ENCODE measurements at places on chromosomes 4 and X.

DNA sequence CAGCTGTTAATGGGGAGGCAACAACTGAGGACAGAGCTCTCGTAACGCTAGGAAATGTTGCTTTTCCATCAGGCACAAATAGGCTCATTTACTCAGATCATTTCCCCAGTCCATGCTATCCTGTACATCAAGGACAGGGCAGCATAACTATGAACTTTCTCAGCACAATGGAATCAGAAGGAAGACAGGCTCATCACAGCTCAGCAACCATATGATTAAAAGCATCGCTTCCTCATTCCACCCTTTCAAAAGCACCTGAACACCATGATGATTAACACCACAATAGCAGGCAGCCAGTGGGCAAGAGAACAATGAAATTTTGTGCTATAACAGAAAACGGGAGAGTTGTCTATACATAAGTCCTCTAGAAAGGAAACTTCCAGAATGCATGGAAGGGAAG, 297.8 kb downstream of the ZNF674 start:
- DNase-seq, result no peak

- DNase-seq, result no peak
Observed at GRCh38 chr4:108581083-108581482, 39.3 kb upstream of the RPL34 start.

GRCh38 chr4:181194096-181194495, 1049.1 kb upstream of the TENM3 start:
- DNase-seq, result no peak

DNA sequence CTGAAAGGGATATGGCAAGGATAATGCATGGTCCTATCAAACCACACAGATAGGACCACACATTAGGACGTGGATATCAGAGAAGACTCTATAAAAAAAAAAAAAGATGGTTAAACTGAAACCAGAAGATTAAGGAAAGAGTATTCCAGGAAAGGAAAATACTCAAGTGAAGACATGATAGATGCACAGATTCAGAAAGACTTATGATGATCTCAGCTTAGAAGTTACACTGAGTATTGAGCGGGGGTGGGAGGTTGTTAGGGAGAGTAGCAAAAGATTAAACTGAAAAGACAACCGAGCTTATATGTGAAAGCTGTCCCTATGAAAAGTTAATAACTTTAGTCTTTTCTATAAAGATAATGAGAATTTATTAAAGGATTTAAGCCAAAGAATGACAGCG, 211.0 kb upstream of the EMCN start:
- no peak for DNase-seq

GRCh38 chr4:147723326-147723725, 8.6 kb upstream of the ARHGAP10 start:
- no peak for DNase-seq

GRCh38 chr4:125315576-125316400, 1.0 kb downstream of the FAT4 start:
- no peak for DNase-seq

DNA sequence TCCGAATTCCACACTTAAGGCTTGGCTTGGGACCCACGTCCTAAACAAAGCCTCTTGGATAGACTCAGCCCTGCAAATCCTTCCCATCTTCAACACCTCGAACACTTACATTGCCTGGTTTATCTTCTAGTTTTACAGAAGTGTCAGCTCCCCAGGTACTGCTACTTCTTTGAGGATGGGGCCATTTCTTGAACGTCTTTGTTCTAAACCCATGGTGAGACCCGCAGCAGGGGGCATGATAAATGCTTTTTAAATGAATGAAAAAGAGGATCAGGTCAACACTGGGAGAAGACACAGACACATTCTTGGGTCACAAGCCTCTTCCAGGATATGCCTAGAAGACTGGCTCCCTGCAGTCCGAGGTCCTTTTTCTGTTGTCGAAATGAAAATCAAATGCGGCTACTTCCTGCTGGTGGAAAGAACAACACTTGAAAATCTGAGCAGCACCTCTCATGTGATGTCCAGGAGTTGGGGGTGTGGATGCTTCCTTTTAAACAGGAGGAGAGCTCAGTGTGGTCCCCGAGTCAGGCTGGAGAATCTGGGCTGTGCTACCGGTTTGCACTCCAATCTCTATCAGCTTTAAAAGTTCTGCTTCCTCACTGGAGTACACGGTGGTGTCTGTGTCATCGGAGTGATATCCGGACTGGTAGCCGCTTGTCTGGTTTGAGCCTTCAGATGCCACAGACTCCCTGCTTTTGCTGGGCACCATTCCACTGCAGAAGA, 45.8 kb downstream of the KDR start:
- DNase-seq, result no peak

DNA sequence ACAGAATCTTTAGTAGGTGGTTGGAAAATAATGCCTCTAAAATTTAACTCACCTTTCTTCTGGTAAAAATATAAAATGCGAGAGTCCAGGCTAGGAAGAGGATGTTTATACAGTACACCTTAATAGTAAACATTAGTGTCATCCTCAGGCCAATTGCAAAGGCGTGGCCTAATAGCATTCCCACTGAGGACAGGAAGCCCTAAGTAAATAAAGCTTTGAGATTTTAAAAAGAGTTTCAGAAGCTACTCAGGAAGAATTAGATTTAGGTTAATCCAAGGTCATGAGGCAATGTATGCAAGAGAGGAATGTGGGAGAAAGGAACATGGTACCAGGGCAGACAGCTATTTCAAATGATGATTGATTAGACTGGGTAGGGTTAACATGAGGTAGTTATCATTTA, 49.5 kb downstream of the RPGR start:
- no peak for DNase-seq

DNA sequence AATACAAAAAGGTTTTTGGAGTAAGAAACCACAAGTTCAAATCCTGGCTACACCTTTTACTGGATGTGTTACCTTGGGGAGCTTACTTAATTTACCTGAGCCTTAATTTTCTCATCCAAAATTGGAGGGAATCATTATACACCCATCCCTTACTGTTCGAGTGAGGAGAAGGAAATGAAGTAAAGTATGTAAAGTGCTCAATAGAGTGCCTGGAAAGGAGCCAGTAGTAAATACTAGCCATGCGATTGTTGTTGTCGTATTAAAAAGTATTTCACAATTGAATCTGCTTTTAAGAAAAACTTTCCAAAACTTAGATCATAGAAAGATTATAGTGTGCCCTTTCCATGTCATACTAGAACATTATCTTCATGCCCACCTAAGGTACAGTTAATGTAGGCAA, 124.5 kb downstream of the ATXN3L start:
- DNase-seq, result no peak

DNA sequence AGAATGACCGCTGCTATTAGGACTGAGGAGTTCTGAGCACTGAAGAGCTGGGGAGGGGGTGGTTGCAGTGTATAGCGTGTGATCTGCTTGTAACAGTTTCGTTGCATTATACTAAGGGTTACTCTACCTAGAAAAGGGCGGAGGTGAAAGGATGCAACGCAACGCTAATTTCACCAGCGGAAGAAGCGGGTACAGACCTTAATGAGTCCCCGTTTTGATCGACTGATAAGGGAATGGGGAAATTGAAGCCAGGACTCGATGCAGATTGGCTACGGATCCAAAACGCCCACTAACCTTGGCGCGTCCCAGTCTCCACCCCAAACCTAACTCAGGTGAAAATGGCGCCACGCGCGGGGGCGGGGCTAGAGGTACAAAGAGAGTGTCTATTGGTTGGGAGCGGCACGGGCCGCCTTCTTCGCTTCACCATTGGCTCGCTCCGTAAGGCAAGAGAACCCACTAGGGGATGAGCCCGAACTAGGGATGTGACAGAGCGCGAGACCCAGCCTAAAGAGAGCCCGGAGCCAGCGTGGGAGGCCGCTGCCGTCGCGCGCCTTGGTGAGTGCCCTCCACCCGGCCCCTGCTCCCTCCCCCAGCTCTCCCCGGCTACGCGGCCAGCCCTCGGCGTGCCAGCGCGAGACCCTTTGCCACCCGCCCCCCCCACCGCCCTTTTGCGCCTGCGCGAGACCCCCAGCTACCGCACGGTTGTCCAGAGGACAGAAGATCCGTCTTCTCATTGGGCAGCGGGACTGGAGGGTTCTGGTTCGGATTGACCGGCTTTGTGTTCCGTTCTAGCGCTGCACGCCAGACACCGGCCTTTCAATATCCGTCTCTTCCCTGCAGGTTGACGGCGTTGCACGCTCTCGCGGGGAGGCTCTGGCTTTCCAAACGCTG, at the start of gene EBP:
TSS of gene EBP (plus strand) at position 456 of the 891 bp plus-strand sequence. CDS start 1,964 bp downstream, outside the sequence.
- peak; percentile 77 for DNase-seq

DNA sequence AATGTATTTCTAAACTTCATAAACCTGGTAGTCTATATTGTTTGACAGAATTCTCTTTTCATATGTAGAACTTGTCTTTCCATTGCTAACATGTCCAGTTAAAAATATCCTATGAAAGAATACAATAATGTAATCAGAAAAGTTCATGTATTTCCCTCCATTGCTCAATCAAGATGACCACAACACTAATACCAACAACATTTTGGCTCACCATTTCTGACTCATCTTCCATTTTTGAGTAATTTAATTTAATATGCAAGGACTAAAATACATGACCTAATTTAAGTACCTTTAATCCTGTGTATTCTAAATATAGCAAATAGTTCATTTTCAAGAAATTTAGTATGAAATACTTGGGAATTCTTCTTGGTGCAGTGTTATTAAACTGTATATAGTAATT, 239.5 kb upstream of the GPC4 start:
- DNase-seq, result no peak

DNA sequence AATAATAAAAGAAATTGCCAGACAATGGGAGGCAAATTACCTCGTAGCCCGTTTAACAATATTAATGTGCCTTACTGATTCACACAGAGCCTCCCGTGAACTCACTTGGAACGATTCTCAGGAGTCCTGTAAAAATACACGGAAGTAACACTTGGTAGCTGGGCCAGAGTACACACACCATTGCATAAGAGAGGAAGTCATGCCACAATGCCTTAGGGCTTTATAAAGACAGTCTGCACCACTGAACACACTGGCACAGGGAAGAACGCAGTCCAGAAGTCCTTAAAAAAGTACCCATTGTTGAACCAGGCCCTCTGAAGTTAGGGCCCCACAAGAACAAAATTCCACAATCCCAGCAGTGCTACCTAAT, 15.1 kb downstream of the SLC2A9 start:
- DNase-seq, result peak; percentile 90

GRCh38 chr4:143302536-143302935, 34.1 kb upstream of the GAB1 start:
- DNase-seq, result no peak

- DNase-seq, result no peak
Observed at GRCh38 chr4:121016611-121017010, 55.7 kb downstream of the NDNF start.

DNA sequence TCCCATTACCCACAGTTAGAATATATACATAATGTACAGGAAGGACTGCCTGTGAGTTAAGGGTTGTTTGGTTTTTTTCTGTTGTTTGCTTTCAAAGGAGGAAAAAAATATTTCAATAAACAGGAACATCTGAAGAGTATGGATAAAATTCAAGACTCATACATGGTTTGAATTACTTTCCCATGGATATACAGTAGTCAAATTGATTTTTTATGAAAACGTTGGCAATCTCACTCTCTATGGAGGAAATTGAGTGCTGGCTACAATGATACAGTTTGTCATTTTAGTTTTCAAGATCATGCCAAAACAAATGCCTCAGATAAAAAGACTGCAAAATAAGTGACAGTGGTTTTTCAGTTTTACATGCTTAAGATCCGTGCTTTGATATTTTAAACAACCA, 116.6 kb downstream of the SH3RF1 start:
- no peak for DNase-seq

- no peak for DNase-seq
Observed at GRCh38 chr4:17469931-17470674, 41.8 kb downstream of the QDPR start.

- DNase-seq, result no peak
Observed at GRCh38 chrX:134949271-134949670, 41.5 kb upstream of the SMIM10 start.

GRCh38 chr4:76307660-76308014, 1.1 kb downstream of the STBD1 start:
- DNase-seq, result no peak

- no peak for DNase-seq
Observed at GRCh38 chr4:20809812-20810211, 109.6 kb downstream of the PACRGL start.

- DNase-seq, result no peak
Observed at GRCh38 chr4:11589676-11590075, 161.0 kb upstream of the HS3ST1 start.

- DNase-seq, result no peak
Observed at GRCh38 chr4:139633661-139634060, 32.0 kb upstream of the MGST2 start.

DNA sequence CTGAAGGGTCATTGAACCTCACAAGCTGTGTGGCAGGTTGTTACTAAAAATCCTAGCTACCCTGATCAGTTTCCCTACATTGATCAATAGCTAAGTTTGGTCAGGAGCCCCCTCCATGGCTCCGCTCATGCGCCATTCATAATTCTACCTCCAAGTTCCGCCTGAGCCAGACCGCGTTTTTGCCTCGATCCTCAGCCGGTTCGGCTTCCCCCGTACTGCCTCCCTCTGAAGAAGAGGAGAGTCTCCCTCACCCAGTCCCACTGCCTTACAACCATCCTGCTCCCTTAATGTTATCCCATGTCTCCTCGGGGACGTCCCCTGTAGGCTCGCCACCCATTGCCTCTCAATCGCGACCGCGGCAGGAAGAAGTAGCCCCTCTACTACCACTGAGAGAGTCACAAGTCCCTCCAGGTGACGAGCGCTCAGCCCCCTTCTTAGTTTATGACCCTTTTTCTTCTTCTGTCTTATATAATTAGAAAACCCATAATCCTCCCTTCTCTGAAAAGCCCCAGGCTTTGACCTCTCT, 158.2 kb downstream of the DEFB131A start:
- no peak for DNase-seq

GRCh38 chr4:25075129-25075528, 44.4 kb upstream of the LGI2 start:
- DNase-seq, result no peak

- no peak for DNase-seq
Observed at GRCh38 chr4:67456577-67457196, 88.6 kb downstream of the CENPC start.

- no peak for DNase-seq
Observed at GRCh38 chr4:46837639-46838038, 71.4 kb downstream of the COX7B2 start.

- no peak for DNase-seq
Observed at GRCh38 chr4:17761062-17761461, 20.4 kb downstream of the FAM184B start.
